ENCODE measurements at places on chromosomes 12 and 14. TPM values are rescaled to one million over a fixed set of nuclear protein-coding genes. Genes with fewer than 3 reads are reported as not detected.

GRCh38 chr14:90965765-90966164, 94.7 kb downstream of the RPS6KA5 start:
- no peaks in the 10 kb centered on the region for H3K36me3 ChIP-seq
- DNase-seq, result no peak
- 0 out of 2 replicates have a peak, but pooled peaks cover 4% of the 10 kb centered on the region for H3K4me1 ChIP-seq

GRCh38 chr14:20328705-20329104, 4.4 kb downstream of the CCNB1IP1 start:
- H3K36me3 ChIP-seq, result peaks cover 10% of the 10 kb centered on the region
- H3K4me1 ChIP-seq, result peaks cover 52% of the 10 kb centered on the region
- no peak for DNase-seq
- H3K27ac ChIP-seq, result peak overlapping the region; percentile 31
- no peak overlapping the region for H3K4me3 ChIP-seq

Gene ARHGEF40
- 36.8 TPM for total RNA-seq

Gene PLA2G1B
- total RNA-seq, result not detected

Measured in HFFc6 (cell line).